ENCODE measurements at places on chromosomes 4 and X.

GRCh38 chrX:17944833-17945497 lies 83.9 kb upstream of the RAI2 start:
- no peak for DNase-seq

DNA sequence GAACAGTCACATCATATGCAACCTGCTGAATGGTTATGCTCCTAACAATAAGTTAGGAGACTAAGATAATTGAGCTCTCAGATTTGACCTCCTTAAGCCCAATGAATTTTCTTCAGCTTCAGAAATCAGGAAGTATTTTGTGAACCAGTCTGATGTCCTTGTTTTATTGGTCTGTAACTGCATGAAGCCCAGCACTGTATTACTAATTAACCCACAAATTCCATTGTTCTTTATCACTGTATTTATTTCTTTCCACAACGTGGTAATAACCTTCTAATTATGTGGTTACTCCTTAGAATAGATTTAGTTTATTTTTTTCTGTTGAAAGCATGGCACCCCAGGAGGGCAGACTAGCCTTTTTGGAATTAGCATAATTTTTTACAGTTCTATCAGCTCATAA lies 3.9 kb upstream of the MFAP3L start:
- no peak for DNase-seq

GRCh38 chr4:13990596-13991589 lies 363.4 kb upstream of the BOD1L1 start:
- DNase-seq: no peak

DNA sequence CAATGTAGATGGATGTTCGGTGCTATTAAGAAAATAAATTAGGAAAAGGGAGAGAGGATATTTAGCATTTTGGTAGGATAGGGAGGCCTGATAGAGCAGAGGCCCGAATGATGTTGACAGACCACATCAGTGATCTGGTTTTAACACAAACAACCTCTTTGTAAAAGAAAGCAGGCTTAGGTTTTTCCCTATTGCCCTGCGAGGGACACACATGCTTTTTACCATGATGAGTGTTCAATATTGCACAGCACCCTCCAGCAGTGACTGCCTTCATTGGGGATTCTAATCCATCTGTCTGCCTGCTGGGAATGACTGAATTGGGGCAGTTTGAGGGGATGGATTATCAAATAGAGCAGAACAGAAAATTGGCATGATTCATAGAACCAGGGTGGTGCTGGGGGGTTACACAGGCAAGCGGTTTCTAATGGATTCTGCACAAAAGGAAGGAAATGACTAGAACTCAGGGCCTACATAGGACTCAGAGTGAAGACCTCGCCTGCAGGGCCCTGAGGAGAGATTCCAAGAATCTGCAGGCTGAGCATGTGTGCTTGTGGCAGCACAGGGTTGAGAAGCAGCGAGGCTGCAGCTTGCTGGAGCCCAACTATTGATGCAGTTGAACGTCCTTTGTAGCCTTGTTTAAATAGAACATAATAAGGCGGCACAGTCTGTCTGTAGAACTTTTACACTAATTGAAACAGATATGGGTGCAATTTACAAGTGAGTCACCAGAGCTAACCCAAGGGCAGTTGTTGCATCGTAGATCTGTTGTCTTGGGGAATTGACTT lies 58.0 kb downstream of the RHOH start:
- peak; percentile 78 for DNase-seq

GRCh38 chr4:104128031-104128849 lies 366.5 kb downstream of the CXXC4 start:
- peak; percentile 3 for DNase-seq

DNA sequence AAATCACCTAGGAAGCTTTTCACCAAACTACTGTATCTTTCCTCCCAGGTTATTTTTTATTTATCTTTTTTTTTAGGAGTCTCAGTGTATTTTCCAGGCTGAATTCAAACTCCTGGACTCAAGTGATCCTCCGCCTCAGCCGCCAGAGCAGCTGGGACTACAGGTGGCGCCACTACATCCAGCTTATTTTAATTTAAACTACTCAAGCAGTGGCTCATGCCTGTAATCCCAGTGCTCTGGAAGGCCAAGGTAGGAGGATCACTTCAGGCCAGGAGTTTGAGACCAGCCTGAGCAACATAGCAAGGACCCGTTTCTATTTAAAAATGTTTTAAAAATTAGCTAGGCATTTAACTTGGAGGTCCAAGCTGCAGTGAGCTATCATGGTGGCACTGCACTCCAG lies 37.8 kb downstream of the LEF1 start:
- DNase-seq: no peak

DNA sequence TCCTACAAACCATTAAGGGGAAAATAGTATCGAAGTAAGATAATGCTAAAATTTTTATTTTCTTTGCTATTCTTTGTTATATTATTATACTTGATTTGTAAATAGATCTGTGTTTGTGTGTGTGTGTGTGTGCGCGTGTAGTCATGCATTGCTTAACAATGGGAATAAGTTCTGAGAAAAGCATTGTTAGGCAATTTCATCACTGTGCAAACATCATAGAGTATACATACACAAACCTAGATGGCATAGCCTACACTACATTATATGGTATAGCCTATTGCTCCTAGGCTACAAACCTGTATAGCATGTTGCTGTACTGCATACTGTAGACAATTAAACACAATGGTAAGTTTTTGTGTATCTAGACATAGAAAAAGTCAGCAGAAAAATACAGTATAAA lies 17.1 kb downstream of the MTTP start:
- no peak for DNase-seq

DNA sequence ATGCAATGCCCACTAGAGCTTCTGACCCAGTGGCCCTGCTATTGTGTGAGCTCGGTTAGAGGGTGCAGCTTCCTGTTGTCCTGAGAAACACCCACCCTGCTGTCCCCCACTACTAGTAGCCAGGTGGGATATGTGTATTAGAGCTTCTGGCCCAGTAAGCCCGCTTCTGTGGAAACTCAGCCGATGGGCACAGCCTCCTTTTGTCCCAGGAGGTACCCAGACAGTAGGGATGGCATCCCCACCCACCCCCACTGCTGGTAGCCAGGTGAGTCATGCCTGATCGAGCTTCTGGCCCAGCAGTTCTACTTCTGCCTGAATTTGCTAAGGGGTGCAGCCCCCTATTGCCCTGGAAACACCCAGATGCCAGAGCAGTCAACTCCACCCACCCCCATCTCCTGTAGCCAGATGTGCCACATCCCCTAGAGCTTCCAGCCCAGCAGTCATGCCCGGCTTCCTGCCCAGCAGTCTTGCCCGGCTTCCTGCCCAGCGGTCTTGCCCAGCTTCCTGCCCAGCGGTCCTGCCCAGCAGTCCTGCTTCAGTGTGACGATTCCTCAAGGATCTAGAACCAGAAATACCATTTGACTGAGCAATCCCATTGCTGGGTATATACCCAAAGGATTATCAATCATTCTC lies 162.7 kb upstream of the KLF8 start:
- DNase-seq: no peak

- peak; percentile 51 for DNase-seq
Observed at GRCh38 chr4:186068581-186069348, at the start of gene TLR3. Gene TLR3 (plus strand): TSS chr4:186069156. CDS start chr4:186076620, 7,464 bp downstream.

GRCh38 chr4:7280926-7281690 lies 88.8 kb downstream of the SORCS2 start:
- no peak for DNase-seq
